ENCODE measurements at places on chromosomes 3 and 15. TPM values are rescaled to one million over a fixed set of nuclear protein-coding genes. Genes with fewer than 3 reads are reported as not detected.

The CLDN16 gene
- not detected for total RNA-seq

GRCh38 chr3:50146316-50146901, 8.7 kb upstream of the SEMA3F start:
- H3K36me3 ChIP-seq = no peaks in the 10 kb centered on the region
- no peak overlapping the region for H3K27ac ChIP-seq
- H3K4me1 ChIP-seq = no peaks in the 10 kb centered on the region

DNA sequence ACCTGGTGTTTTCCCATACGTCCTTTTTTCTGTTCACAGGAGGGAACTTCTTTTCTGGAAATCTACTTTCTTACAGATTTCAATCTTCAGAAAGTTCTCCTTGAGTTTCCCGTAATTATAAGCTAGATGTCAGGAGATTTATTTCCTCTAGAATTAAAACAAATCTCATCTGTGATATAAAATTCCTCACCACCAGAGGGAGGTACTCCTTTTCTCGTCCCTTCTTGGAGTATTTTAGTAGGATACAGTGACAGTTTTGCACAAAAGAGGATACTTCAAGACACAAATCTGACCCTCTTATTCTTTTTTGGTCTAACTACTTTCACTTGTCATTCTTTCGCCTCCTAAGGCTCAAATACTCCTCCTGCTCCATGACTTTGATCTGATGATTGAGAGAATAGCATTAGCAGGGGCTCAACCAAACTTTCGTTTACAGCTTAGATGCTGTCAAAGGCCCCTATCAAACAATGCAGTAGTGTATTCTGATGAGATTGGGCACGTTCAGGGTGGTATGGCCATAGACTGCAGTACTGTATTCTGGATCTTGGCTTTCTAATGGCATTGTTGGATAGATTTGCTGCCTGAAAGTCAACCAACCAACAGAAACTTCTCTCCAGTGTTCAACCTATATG, 38.0 kb downstream of the TMEM41A start:
- H3K27me3 ChIP-seq = no peaks in the 10 kb centered on the region
- DNase-seq = no peak
- no peak overlapping the region for H3K27ac ChIP-seq
- H3K4me1 ChIP-seq = no peaks in the 10 kb centered on the region

DNA sequence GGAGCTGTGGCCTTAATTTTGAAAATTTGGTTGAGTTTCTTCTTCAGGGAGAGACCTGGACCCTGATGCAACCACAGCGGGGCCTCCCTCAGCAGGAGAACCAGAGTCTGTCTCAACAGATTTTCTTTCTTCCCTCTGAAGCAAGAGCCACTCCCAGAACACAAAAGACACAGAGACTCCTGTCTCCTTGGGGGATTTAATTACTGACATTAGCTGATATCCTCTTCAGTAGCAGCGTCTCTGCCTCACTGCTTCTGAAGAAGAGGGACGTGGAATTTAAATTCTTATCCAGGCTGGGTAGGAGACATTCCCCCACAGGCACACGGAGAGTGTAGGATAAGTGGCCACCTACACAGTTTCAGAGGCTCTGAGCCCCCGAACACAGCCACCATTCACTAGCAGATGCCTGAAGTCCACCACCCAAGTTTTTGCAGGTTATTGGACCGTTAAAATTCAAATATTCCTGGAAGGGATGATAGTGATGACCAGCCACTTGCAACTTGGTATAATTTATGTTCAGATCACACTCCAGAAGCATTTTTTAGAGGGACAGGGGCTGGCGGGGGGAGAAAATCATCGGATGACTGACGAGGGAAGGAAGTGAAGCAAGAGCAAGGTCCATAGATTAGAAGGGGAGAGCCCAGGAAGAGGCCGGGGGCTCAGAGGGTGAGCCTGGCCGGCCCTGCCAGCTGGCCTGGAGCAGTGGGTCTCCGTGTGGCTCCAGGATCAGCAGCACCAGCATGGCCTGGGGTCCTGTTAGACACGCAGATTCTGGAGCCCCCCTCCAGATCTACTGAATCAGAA, 109.7 kb downstream of the BDH1 start:
- no peaks in the 10 kb centered on the region for H3K36me3 ChIP-seq
- no peak overlapping the region for H3K4me3 ChIP-seq
- H3K27ac ChIP-seq = no peak overlapping the region

- no peak overlapping the region for H3K4me3 ChIP-seq
- H3K27ac ChIP-seq = no peak overlapping the region
- no peaks in the 10 kb centered on the region for H3K27me3 ChIP-seq
- no peaks in the 10 kb centered on the region for H3K4me1 ChIP-seq
- DNase-seq = no peak
- H3K36me3 ChIP-seq = no peaks in the 10 kb centered on the region
Observed at GRCh38 chr3:107845380-107846278, 245.2 kb downstream of the CD47 start.

The FOXB1 gene
- total RNA-seq = not detected

- no peaks in the 10 kb centered on the region for H3K36me3 ChIP-seq
- H3K4me1 ChIP-seq = no peaks in the 10 kb centered on the region
Observed at GRCh38 chr3:142237891-142238290, 12.5 kb upstream of the GK5 start.

The PIGZ gene
- 1.4 TPM for total RNA-seq

GRCh38 chr3:10615715-10616114, 110.3 kb upstream of the ATP2B2 start:
- no peaks in the 10 kb centered on the region for H3K36me3 ChIP-seq
- no peak overlapping the region for H3K27ac ChIP-seq
- no peak for DNase-seq
- no peaks in the 10 kb centered on the region for H3K4me1 ChIP-seq
- no peaks in the 10 kb centered on the region for H3K27me3 ChIP-seq

The LRTM1 gene
- not detected for total RNA-seq

The ITGA11 gene
- 2.3 TPM for total RNA-seq

GRCh38 chr3:123653221-123653682, 68.4 kb upstream of the HACD2 start:
- H3K4me3 ChIP-seq = no peak overlapping the region
- peak; percentile 75 for DNase-seq
- no peaks in the 10 kb centered on the region for H3K36me3 ChIP-seq
- no peaks in the 10 kb centered on the region for H3K27me3 ChIP-seq

- no peaks in the 10 kb centered on the region for H3K36me3 ChIP-seq
- H3K27ac ChIP-seq = no peak overlapping the region
- DNase-seq = no peak
- H3K27me3 ChIP-seq = no peaks in the 10 kb centered on the region
- no peak overlapping the region for H3K4me3 ChIP-seq
Observed at GRCh38 chr15:94001255-94001801, 230.0 kb upstream of the MCTP2 start.

The PRR20G gene
- total RNA-seq = not detected

The GPR160 gene
- total RNA-seq = 0.94 TPM

- no peaks in the 10 kb centered on the region for H3K36me3 ChIP-seq
- DNase-seq = peak; percentile 12
- H3K27me3 ChIP-seq = no peaks in the 10 kb centered on the region
- H3K4me1 ChIP-seq = peaks cover 5% of the 10 kb centered on the region
- no peak overlapping the region for H3K27ac ChIP-seq
Observed at GRCh38 chr3:128329491-128330213, 137.0 kb downstream of the DNAJB8 start.

GRCh38 chr15:70584441-70584837, 178.9 kb downstream of the UACA start:
- H3K4me3 ChIP-seq = no peak overlapping the region
- no peaks in the 10 kb centered on the region for H3K36me3 ChIP-seq
- no peak for DNase-seq
- H3K4me1 ChIP-seq = no peaks in the 10 kb centered on the region

All from ovary (tissue), 10 donors.